ENCODE measurements at places on chromosomes 5 and 9.

DNA sequence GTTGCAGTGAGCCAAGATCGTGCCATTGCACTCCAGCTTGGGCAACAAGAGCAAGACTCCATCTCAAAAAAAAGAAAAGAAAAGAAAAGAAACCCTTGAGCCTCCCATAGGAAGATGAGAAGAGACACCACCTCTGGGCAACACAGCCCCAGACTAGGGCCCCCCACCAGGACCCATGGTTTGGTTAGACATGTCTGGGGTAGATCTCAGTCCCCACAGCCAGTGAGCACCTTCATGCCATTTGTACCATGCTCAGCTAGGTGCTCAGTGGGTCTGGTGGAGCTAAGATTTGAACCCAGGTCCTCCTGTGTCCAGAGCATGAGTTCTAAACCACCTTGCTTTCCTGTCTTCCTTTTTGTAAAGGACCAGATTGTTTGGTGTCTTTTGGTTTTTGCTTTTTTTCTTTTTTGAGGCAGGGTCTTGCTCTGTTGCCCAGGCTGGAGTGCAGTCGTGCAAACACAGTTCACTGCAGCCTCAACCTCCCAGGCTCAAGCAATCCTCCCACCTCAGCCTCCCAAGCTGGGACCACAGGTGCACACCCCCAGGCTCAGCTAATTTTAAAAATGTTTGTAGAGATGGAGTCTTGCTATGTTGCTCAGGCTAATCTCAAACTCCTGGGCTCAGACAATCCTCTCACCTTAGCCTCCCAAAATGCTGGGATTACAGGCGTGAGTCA is 11.7 kb downstream of the OLFML2A start:
- DNase-seq, result peak; percentile 69

GRCh38 chr5:140596321-140596741 is 31.7 kb downstream of the SLC35A4 start:
- no peak for DNase-seq

DNA sequence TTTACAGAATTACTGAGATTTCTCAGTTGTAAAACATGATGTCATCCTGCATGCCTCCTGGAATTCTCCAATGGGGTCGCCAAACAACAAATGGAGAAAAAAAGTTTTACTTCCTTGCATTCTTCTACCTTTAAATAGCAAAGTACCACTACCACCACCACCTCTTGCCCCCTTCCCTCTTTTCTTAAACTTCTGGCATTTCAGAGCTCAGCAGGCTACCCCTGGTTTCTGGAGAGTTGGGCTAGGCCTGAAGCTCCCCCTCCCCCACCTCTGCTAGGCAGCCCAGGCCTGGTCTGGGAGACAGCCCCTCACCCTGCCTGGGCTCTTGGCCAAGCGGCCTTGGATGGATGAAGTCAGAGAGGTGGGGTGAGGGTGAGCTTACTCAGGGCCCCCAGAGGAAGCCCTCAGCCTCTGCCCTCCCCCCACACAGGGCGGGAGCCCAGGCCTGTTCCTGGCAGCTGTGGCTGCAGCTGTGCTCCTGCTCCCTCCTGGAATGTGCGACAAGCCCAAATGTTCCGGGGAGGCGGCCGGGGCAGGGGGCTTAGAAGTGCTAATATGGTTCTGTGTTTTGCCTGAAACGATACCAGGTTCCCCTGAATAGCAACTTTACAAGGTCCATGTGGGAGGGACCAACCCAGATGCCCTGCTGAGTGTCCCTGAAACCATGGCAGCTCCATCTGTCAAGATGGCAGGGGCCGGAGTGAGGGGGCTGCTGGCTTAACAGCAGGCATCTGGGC is 6.0 kb upstream of the CCIN start:
- no peak for DNase-seq

DNA sequence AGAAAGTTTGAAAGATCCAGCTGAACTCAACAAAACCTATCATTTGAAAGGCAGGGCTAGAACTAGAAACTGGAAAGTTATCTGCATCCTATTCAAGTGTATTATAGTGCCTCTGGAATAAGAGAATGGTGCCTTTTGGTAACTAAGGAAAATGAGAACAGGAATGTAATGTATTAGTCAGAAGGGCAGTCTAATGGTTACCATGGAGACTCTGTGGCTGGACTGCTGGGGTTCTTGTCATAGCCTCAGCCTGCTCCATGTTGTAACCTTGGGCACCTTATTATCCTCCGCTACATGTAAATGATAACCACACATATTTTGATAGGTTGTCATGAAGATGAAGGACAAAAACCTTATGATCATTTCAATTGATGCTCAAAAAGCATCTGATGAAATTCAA is 24.6 kb upstream of the IFNB1 start:
- DNase-seq, result no peak

- DNase-seq, result no peak
Measured at GRCh38 chr5:135973323-135974020, 18.7 kb upstream of the LECT2 start.

- no peak for DNase-seq
Measured at GRCh38 chr9:110111868-110112267, 96.1 kb downstream of the C9orf152 start.

GRCh38 chr9:89905606-89906338 is 301.0 kb downstream of the GADD45G start:
- peak; percentile 23 for DNase-seq

DNA sequence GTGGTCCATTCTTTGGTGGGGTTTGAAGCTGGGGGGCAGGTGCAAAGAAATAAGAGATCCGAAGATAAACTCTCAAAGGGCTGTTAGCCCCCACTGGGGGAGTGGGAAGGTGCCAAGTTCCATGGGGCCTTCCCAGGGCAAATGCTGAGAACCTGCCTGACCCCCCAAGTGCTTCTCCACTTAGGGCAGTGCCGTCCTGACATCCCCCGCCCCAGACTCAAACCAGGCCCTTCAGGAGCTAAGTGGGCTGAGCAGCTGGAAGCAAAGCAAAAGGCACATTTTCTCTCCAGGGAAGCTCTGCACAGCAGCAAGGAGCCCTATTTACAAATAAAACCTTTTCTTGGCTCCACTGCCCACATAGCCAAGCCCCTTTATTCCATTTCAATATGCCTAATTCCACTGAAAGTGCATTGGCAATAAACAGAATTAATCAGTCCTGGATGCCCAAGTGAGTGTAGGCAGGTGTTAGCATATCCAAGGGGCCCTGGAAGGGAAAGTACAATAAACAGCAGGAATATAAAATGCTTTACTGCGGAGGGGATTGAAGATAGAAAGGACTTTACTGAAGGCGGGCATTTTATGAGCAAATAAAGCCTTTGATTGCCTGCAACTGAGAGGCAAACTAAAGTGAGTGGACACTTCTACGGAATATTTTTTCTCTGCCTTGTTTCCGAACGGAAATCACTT is 44.6 kb downstream of the WHRN start:
- DNase-seq, result no peak

GRCh38 chr5:72630081-72630480 is 122.9 kb upstream of the ZNF366 start:
- DNase-seq, result no peak

DNA sequence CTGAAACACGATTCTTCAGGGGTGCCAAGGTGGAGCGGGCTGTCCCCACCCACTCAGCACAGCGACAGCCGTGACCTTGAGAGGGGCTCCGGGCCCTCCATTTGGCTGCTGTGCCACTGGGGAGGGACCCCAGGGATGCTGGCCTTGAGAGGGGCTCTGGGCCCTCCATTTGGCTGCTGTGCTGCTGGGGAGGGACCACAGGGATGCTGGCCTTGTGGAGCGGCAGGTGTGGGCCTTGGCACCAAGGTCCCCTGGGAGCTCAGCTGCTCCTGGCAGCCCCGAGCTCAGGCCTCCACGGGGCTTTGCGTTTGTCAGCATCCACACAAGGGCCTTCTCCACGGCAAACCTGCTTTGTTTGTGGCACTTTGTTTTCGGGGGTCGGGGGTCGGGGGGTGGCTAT is 137.6 kb upstream of the LPCAT1 start:
- DNase-seq, result no peak

GRCh38 chr9:19471737-19472648 is 63.2 kb downstream of the ACER2 start:
- DNase-seq, result peak; percentile 83

DNA sequence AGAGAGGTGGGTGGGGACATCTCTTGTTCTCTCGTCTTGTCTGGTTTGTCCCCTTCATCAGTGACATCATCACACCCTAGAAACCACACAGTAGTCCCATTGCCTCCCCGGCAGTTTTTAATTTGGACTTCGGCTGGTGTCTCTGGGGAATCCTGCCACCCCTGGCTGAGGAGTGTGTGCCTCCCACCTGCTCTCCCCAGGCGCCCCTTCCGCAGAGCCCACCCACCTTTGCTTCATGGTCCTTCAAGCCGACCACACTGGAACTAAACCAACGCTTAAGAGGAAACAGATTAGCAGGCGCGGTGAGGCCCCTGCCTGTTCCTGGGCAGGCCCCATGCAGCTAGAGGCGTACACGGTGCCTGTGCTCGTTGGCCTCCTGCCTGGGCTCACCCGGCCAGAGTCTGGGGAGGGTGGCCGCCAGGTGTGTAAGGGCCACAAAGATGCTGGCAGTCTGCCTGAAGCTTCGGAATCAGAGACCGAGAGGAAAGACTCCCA is 107.6 kb upstream of the SPRY4 start:
- no peak for DNase-seq

- no peak for DNase-seq
Measured at GRCh38 chr5:65141493-65141892, 340.2 kb downstream of the ADAMTS6 start.

- no peak for DNase-seq
Measured at GRCh38 chr5:96874631-96875030, 1.7 kb upstream of the ERAP2 start.

- DNase-seq, result no peak
Measured at GRCh38 chr9:113139225-113139829, 11.5 kb upstream of the SLC31A2 start.

DNA sequence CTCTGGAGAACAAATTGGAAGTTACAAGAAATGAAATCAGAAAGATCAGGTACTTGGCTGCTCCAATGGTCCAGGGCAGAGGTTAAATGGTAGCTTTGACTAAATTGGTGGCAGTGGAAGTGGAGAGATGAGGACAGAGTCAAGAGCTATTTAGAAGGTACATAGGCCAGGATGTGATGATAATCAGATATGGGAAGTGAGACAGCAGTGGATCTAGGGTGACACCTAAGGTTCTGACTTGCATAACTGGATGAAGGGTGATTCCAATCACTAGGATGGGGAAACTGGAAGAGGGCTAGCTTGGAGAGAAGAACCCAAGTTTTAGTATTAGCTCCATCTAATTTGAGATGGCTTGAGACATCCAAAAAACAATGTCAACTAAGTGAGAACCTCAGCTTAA is 24.0 kb upstream of the NDUFB6 start:
- no peak for DNase-seq

DNA sequence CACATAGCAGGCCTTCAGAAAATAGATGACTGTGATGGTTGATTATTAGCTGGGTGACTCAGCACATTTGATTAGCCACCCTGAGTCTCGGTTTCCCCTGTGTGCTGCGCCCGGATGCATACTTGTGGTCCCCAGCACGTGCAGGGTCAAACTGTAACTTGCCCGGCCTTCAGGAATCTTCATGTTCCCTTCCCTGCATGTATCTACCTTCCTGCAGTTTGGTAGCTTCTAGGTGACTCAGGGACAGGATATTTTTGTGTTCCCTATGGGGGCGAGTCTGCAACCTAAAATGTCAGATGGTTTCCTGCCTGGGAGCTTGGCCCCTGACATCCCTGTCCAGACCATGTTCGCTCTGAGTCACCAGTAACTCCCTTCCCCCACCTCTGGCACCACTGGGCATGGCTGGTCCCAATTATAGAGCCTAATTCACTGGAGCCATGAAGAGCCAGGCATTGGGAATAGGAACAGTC is 13.2 kb downstream of the PTGS1 start:
- DNase-seq, result no peak

DNA sequence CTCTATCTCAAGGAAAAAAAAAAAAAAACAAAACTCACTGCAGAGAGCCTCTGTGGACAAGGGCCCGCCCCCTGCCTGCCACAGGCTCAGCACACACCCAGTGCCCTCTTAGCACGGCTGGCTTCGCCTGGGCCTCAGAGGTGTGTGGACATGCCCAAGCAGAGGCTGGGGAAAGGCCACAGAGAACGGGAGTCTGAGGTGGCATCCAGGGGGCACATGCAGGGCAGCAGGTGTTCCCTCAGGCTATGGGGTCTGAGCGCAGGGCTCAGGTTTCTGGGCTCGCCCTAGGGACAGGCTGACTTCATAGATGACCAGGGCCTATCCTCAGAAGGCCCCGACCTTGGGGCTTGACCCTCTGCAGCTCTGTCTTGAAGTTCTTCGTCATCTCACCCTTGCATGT is 138.7 kb downstream of the ZNF354C start:
- DNase-seq, result no peak

GRCh38 chr5:33425314-33425713 is 15.5 kb upstream of the TARS1 start:
- no peak for DNase-seq

GRCh38 chr9:123121457-123121856 is 88.0 kb downstream of the GPR21 start:
- DNase-seq, result no peak

- no peak for DNase-seq
Measured at GRCh38 chr5:156783092-156783491, 67.0 kb upstream of the PPP1R2B start.

DNA sequence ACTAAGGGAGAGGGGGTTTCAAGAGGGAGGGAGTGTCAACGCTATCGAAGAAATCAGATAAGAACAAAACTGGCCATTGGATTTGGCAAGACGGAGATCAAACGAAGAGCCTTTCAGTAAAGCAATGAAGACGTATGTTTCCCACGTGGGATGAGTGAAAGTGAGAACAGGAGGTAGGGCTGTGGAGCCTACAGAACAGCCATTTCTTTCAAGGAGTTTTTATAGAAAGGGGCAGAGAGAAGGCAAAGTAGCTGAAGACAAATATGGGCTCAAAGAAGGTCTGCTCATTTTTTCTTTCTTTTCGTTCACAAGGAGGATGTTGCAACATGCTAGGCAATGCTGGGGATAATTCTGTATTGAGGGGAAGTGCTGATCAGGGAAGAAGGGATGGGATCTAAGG is 98.3 kb downstream of the SUSD1 start:
- DNase-seq, result no peak

DNA sequence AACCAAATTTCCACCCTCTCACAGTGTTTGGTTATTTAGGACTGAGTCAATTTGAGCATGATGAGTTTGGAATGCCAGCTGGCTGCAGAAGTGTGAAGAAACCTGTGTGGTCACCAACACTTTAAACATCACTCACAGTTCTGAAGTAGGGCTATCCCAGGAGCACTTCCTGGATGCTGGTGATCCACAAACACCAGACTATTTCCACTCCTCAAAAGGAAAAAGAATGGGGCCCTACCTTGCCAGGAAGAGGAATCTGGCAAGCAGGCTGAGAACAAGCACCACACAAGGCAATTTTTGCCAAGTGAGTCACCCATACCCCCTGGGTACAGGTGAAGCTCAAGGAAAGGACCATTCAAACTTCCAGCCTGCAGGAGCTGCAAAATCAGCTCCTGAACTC is 294.2 kb upstream of the PTGER4 start:
- no peak for DNase-seq

DNA sequence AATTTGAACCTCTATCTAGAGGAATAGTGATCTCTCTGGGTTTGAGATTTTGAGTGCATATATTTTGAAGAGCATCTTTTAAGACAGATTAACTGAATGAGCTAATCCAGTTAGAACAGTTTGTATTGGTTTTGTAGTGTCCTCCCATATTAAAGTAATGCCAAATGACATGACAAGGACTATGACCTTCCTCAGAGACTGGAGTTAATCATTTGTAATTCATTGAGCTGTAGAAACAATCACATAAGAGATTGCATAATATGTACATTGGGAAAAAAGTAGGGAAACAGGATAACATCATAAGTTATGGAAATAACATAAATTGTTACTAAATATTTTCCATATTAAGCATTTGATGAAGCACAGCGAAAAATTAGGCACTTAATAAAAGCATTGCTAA is 45.8 kb upstream of the PRDM9 start:
- DNase-seq, result no peak

Data from suprapubic skin (tissue), 4 donors.